ENCODE measurements at places on chromosomes 2 and 18.

DNA sequence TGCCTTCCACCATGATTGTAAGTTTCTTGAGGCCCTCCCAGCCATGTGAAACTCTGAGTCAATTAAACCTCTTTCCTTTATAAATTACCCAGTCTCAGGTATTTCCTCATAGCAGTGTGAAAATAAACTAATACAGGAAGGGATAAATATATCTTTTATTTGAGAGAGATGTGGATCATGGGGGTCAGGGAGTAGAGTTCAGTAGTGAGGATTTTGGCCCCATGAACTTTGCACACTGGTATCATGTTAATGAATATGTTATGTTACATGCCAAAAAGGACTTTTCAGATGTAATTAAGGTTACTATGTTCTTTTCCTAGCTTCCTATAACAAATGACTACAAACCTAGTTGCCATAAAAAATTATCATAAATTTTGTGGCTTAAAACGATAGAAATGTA is 1393.7 kb downstream of the DSC3 start:
- no peak for DNase-seq

DNA sequence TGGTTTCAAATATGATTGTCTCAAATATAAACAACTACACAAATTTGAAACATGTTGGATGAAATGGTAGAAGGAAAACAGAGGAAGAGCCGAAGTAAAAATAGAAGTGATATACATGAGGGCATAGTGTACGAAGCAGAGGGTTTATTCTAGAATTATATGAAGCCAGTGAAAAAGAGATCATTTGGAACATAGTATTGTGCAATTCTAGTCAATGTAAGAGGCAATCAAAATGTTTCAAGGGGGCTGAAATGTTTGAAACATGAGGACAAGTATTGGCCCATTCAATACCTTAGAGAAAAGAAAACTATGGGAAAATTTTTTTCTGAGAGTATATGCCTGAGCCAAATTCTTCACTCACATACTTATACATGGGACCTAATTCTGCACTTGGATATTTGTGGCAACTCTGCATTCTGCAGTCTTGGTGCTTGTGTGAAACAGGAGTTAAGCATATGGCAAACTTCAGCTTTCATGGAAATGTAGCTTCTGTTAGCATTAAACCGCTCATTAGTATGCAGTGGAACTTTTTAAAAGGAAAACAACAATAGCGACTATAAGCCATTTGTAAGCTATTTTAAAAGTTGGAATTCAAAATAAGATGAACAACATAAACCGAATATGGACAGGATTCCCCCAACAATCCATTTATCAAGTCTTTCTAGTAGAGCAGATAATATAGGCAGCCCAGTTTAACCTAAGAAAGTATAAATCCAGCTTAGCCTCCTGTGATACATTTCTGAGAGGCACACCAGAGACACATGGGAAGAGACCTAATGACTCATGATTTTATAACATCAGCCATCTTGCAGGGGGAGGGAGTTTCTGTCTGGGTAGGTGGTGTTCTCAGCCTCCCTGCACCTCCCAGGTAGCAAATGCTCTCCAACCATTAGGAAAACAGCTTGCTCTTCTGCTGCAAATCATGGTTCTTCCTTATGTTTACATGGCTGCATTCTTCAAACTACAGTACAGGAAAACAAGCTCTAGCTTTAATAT is 197.8 kb downstream of the PAX3 start:
- DNase-seq, result no peak

DNA sequence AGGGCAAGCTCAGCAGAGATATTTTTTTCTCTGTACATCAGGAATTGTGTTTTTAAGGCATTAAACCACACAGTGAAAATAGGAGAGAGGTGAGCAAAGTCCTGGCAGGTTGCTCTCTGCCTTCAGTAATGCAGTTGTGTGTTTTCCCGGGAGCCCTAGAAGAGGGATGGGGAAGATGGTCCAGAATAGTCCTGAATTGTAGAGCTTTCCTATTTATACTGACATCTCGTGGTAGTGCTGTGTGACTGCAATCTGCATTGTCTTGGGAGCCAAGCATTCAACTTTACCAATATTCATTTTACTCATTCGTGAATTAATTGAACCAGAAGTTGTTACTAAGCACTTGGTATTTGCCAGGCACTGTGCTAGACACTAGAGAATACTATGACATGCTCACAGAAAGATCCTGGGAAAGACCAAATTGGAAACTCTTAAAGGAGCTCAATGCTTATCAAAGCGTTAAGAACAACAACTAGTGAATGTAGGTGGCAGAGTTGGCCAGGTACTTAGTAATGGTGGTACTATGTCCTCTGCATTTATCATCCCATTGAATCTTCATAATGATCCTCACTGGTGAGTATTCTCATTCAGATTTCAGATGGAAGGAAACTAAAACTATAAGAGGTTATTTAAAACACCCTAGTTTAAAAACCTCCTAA is 214.6 kb downstream of the TRIB2 start:
- no peak for DNase-seq

- peak; percentile 79 for DNase-seq
Measured at GRCh38 chr2:18991177-18992168, 366.9 kb downstream of the OSR1 start.

DNA sequence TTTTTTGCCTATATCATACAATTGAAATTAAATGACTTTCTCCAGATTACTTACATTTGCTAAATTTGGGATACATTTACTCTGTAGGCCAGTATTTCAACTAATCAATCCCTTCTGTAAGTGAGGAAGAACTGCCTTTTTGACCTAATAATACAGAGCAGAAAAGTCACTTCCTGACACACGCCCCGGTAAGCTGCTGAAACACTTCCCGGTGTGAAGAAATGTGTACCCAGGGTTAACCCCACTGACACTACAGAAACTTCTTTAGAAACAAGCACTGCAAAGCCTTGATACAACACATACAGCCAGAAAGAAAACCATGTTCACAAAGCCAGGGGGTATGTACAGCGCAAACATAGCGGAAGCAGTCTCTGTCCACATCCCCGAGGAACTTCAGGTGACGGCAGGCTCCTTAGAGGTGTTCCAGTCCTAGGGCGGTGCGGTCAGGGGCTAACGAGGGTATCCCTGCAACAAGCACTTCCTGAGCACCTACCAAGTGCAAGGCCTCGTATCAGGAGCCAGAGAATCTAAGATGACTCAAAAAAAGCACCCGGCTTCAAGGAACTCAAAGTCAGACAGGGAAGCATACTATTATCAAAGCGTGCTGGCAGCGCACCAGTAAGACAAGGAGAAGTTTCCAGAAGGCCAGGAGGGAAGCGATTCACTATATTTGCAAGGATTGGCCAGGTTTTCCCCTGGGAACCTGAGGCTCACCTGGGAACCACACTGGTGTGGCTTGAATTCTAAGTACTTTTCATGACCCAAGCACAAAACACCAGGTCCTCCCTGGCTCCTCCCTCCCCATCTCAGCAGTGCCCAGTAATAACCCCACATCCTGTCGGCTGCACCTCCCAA is 46.6 kb downstream of the ZNF516 start:
- no peak for DNase-seq

- no peak for DNase-seq
Measured at GRCh38 chr18:62321201-62321600, 3.9 kb upstream of the TNFRSF11A start.

GRCh38 chr2:101818531-101819451 is 121.3 kb downstream of the MAP4K4 start:
- no peak for DNase-seq

- no peak for DNase-seq
Measured at GRCh38 chr2:102698369-102699111, 63.3 kb upstream of the TMEM182 start.

- DNase-seq, result no peak
Measured at GRCh38 chr18:2845172-2845571, 1.6 kb upstream of the EMILIN2 start.

DNA sequence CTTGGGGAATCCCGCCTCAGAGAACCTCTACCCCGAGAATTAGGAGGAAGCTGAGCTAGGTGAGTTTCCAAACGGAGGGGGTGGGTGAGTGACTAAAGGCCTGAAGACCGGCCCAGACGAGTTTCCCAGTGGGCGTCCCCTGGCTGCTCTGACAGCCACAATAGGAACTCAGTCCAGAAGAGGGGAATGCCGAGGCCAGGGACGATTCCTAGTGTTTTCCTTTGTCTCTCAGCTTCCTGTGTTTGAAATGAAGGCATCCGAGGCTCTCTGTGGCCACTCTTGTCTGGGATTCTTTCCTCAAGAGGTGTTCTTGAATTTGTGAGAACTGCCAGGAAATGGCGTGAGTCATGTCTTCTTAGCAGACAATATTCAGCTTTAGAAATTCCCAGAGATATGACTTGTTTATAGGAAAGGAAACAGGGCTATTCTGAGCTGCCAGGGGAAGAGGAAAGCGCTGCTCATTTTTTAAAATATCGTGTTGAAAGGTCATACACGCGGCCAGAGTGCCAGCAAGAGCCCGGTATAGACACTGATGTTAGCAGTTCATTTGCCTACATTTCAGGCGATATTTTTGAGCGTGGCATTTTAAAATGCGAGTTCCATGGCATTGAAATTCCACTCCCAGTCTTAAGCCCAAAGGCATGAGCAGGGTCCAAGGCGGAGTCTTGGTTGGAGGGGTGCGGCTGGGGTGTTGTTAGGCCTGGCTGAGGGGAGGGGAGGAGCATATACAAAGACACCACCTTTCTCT is 169.1 kb upstream of the KLF7 start:
- peak; percentile 89 for DNase-seq
